ENCODE measurements at places on chromosomes 16 and 17. TPM values are rescaled to one million over a fixed set of nuclear protein-coding genes. Genes with fewer than 3 reads are reported as not detected.

The KRT39 gene
- total RNA-seq = not detected

The SHISA6 gene
- total RNA-seq = not detected

The BAIAP2 gene
- 25.1 TPM for total RNA-seq

The ABCA6 gene
- total RNA-seq = 4.5 TPM

The SMTNL2 gene
- total RNA-seq = not detected

The MMP28 gene
- 1.3 TPM for total RNA-seq

The KRTAP2-3 gene
- 0.65 TPM for total RNA-seq

The NECAB2 gene
- total RNA-seq = 0.37 TPM

The RCVRN gene
- not detected for total RNA-seq

The PERCC1 gene
- total RNA-seq = not detected

The CHRNE gene
- total RNA-seq = 0.30 TPM

The SCNN1G gene
- not detected for total RNA-seq

The SLC16A6 gene
- total RNA-seq = 0.42 TPM

The ACLY gene
- 379 TPM for total RNA-seq

The DVL2 gene
- 61.2 TPM for total RNA-seq

The SCO1 gene
- total RNA-seq = 25.2 TPM

The SMIM22 gene
- not detected for total RNA-seq

The MSL1 gene
- total RNA-seq = 41.2 TPM

The TSNAXIP1 gene
- 0.32 TPM for total RNA-seq

The PIK3R5 gene
- not detected for total RNA-seq

The NXPH3 gene
- not detected for total RNA-seq

The ZG16 gene
- not detected for total RNA-seq

The MRM3 gene
- total RNA-seq = 17.8 TPM

The AANAT gene
- not detected for total RNA-seq

The TBC1D26 gene
- total RNA-seq = 0.18 TPM

The PIPOX gene
- total RNA-seq = 1.7 TPM

The LRRC46 gene
- total RNA-seq = not detected

The CSF3 gene
- total RNA-seq = 3.9 TPM

The WFDC1 gene
- total RNA-seq = 12.5 TPM

The GPT2 gene
- total RNA-seq = 36.9 TPM

The GUCY2D gene
- total RNA-seq = not detected

The C17orf100 gene
- total RNA-seq = 0.59 TPM

The KRTAP2-2 gene
- total RNA-seq = not detected
